Left renal cortex interstitium (tissue), 4 donors: ENCODE measurements at places on chromosomes 1 and 21. TPM values are rescaled to one million over a fixed set of nuclear protein-coding genes. Genes with fewer than 3 reads are reported as not detected.

DNA sequence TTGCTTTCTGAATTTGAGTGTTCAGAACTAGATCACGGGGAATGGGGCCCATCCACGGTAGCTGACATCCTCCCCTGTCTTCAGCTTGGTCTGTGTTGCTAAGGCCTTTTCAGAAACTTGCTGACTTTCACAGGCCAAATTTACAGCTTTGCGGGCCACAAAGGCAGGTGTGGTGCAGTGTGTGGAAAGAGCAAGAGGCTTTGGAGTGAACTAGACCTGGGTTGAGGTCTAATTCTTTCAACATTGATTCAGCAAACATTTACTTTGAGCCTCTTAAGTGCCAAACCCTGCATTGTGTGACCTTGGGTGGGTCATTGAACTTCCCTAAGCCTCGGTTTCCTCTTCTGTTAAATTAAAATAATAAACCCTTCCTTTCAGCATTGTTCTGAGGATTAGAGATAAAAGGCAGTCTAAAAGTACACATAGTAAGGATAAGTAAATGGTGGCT is 24.3 kb downstream of the STPG1 start:
- no peak for DNase-seq

GRCh38 chr1:240407407-240407806 is 204.5 kb downstream of the GREM2 start:
- no peak for DNase-seq

Gene PLA2G2A
- polyA plus RNA-seq: not detected

Gene ACTL8
- polyA plus RNA-seq: not detected

DNA sequence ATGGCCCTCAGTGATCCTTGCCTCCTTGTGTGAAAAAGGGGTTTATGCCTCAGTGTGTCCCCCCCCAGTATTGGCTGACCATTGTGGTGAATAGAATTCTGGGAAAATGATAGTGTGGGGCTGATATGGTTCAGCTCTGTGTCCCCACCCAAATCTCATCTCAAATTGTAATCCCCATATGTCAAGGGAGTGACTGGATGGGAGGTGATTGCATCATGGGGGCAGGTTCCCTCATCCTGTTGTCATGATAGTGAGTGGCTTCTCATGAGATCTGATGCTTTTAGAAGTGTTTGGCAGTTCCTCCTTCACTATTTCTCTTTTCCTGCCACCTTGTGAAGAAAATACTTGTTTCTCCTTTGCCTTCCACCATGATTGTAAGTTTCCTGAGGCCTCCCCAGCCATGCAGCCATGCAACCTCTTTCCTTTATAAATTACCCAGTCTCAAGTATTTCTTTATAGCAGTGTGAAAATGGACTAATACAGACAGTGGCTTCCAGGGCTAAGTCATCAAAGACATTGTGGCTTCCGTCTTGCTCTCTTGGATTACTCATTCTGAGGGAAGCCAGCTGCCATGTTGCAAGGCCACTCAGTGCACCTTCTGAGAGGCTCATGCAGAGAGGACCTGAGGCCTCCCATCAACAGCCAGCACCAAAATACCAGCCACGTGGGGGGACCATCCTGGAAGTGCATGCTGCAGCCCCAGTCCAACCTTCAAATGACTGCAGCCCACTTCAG is 40.6 kb upstream of the SOD1 start:
- DNase-seq: no peak

- no peak for DNase-seq
These were observed 26.8 kb downstream of the PTTG1IP start for GRCh38 chr21:44846485-44847260.

GRCh38 chr1:199121047-199121446 is 482.2 kb downstream of the PTPRC start:
- DNase-seq: no peak

DNA sequence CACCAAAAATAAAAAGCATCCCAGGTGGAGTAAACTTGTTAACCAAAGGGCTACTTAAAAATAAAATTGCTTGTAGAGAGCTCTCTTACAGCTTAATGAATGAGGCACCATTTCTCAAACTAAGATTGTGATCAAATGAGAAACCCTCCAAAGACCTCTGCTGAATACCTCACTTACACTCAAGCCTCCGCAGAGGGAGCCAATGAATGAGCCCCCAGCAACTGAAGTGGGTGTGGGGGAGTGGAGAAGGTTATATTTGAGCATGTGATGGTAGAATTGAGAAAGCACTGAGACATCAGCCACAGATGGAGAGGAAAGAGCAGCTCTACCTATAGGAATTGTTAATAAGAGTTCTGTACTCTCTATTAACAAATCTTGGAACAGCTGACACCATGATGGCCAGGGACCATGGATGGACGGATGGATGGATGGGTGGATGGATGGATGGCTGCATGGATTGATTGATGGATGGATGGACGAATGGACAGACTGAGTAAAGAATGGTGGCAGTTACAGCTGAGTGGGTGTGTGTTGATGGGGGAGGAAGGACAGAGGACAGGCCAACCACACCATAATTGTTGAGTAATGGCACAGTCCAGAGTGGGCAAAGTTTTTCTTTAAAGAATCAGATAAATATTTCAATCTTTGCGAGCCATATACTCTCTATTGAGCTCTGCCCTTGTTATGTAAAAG is 20.3 kb upstream of the TIAM1 start:
- DNase-seq: no peak

Gene SPRR2B
- polyA plus RNA-seq: not detected

- no peak for DNase-seq
These were observed 50.8 kb upstream of the COL24A1 start for GRCh38 chr1:86207323-86207722.

GRCh38 chr1:211411639-211412038 is 80.3 kb downstream of the RD3 start:
- DNase-seq: no peak

- no peak for DNase-seq
These were observed 6.6 kb downstream of the TADA1 start for GRCh38 chr1:166869318-166870099.

- no peak for DNase-seq
These were observed 8.7 kb downstream of the COP1 start for GRCh38 chr1:176198413-176198812.
